ENCODE measurements at places on chromosomes 5 and 9.

- DNase-seq: no peak
Observed at GRCh38 chr5:4551034-4551433, 589.1 kb upstream of the ADAMTS16 start.

DNA sequence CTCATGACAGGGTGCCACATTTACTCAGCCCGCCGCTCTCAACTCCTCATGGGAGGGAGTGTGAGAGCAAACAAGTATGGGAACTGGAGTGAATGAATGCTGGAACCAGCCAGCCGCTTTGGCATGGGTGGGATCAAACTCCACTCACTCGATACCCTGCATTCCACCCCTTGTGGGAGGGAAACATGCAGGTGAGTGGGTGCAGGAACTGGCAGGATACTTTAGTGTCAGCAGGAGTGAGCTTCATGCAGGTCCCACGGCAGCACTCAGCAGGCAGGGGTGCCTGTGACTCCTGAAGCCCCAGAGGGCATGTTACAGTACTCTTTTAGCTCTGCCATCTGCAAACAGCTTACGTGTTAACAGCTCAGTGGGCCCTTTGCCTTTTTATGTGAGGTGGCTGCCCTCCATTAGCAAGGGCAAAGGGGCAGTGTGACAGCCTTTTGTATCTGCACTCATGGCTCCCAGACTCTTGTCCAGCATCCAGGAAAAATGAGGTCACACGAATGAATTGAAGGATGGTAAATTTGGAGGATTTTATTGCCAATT lies 433.2 kb upstream of the NMUR2 start:
- no peak for DNase-seq

GRCh38 chr5:134975843-134976242 lies 8.1 kb downstream of the CATSPER3 start:
- no peak for DNase-seq

GRCh38 chr9:86535406-86535915 lies 181.3 kb upstream of the TUT7 start:
- no peak for DNase-seq

DNA sequence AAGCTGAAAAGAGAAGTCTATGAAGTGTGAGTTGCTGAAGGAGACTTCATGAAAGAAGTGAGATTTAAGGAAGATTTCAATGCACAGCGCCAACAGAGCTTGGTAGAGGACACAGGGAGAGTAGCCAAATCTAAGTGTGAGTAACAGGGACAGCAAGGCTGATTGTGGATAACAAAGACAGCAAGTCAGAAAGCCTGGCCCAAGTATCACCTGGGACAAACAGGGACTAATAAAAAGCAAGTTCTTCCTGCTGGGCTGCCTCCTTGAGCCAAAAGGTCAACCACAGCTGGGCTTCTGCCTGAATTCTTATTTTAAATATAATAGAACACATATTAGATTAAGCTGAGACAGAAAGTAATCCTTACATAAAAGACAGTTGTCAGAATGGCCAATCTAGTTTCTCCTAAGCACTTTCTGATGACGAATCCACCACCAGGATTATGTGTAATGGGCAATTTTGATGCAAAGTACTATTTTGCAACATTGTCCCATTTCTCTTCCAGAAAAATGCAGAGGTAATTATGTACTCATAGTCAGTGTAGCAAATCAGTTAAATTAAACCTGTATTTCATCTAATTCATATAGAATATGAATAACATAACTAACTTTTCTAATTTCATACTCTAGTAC lies 73.8 kb downstream of the MAPKAP1 start:
- DNase-seq: no peak

- no peak for DNase-seq
Observed at GRCh38 chr5:93644760-93645159, 61.7 kb downstream of the NR2F1 start.
